A549 treated with ZK216348 at 1 μM for 4 hours (cell line): ENCODE measurements at places on chromosomes 7 and 10. TPM values are rescaled to one million over a fixed set of nuclear protein-coding genes. Genes with fewer than 3 reads are reported as not detected.

TMEM176A gene
- total RNA-seq = not detected in 5 replicates

ADRB1 gene
- total RNA-seq = 0.70 to 1.4 TPM (median 1.2 TPM) in 5 replicates

SORBS1 gene
- 0.52 to 0.71 TPM (median 0.60 TPM) in 5 replicates for total RNA-seq

TUBB8 gene
- 0.06 TPM in 1 of 5 replicates, not detected in the others for total RNA-seq

CRTAC1 gene
- 1.0 to 1.4 TPM (median 1.2 TPM) in 5 replicates for total RNA-seq

FAM171A1 gene
- 21.7 to 25.6 TPM (median 23.9 TPM) in 5 replicates for total RNA-seq

TRRAP gene
- total RNA-seq = 11.5 to 20.0 TPM (median 18.4 TPM) in 5 replicates

DPYSL4 gene
- total RNA-seq = 12.5 to 21.5 TPM (median 19.3 TPM) in 5 replicates

ANKRD2 gene
- 3.9 to 6.4 TPM (median 5.4 TPM) in 5 replicates for total RNA-seq

TNS3 gene
- total RNA-seq = 61.9 to 87.8 TPM (median 77.1 TPM) in 5 replicates

NEBL gene
- 3.9 to 8.9 TPM (median 7.8 TPM) in 5 replicates for total RNA-seq
